ENCODE measurements at places on chromosomes 16 and 17.

DNA sequence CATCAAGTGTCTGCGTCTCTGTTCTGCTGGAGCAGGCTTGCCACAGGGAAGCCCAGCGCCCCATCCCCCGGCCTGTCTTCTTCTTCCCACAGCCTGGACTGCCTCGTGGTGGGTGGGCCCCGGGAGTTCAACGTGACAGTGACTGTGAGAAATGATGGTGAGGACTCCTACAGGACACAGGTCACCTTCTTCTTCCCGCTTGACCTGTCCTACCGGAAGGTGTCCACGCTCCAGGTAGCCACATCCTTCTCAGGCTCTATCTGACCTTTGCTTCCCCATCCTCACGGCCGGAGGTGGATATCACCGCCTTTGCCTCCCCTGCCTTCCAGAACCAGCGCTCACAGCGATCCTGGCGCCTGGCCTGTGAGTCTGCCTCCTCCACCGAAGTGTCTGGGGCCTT lies 29.8 kb upstream of the ITGAX start:
- no peak for DNase-seq

DNA sequence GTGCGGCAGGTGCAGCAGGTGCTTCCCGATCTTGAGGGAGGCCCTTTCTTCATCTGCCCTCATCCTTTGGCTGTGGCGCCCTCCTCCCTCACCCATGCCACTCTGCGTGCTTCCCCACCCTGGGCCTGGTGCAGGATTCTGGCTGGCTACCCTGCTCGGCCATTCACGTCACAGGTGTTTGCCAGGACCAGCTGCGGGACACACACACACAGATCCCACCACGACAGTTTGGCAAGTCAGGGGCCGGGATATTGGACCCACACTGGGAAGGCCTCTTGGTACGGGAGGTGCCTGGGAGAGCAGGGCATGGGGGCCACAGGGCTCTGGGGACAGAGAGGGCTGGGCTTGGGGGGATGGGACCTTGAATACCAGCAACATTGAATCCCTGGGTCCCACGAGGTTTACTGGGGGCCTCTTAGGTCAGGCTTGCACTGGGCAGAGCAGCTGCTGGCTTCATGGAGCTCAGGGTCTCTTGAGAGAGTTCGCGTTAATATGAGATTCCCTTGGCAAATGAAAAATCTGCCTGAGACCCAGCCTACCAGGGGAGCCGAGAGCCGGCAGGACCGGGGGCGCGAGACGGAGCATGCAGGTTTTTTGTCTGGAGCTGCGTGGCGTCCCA lies 15.1 kb downstream of the ADCY7 start:
- DNase-seq: no peak

DNA sequence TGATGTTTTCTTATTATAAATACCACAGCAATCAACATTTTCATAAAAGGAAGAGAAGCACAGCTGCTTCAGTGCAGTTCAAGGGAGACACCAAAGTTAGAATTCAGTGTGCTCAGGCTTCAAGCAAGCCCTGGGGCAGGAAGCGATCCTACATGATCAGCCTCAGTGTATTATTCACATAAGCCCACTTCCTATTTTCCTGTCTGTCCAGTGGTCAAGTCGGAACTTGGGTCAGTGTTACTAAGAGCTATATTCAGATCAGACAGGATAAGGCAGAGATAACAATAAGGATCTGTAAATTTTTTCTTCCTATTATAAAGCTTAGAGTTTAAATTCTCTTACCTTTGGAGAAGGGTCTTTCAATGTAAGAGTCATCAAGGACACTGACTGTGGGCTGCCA lies 12.9 kb downstream of the HEATR6 start:
- DNase-seq: no peak

GRCh38 chr17:72419866-72420774 lies 299.3 kb downstream of the SOX9 start:
- no peak for DNase-seq

DNA sequence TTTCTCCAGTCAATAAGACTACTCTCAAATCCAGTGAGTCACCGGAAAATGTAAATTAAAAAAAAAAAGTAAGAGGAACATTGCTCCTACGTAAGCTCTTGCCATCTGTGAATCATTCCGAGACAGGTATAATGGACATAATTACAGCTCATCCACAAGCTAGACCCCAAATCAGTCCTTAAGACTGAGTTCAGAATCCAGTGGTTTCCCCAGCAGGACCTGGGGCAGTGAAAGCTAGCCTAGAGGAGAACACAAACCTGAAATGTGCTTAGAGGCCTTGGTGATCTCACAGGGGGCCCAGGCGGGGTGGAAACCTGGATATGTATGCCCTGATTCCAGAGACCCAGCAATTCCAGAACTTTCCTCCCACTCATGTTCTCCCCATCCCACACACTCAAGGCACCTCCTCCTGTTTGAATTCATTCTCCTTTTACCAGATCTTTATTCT lies 132.0 kb downstream of the COPRS start:
- no peak for DNase-seq

DNA sequence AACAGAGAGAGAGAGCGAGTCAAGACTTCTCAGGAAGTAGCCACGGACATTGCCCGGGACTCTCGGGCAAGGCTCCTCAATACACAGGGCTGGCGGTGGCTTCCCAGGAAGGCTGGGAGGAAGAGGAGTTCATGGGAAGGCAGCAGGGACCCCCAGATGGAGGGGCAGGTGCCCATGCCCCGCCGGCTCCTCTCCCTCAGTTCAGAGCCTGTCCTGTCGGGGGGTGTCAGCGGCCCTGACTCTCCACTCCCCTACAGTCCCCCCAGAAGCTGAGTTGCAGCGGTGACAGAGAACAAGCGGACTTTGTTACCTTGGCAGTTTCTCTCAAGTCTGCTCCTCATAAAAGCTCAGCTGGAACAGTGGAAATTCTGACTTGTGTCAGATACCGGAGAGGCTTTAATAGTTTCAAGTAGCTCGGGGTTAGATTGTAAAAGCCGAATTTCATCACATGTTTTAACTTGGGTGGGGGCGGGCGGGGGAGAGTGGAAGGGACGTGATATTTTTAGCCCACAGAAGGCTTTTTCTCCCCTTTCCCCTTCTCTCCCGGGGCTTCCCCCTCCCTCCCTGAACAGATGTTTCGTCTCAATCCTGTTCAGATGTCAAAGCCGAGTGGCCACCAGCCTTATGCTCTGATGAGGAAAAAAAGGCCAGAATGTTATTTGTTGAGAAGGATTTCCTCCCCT lies 65.2 kb downstream of the NKD1 start:
- DNase-seq: no peak

Data from stimulated activated CD8-positive, alpha-beta memory T cell treated with anti-CD3 and anti-CD28 coated beads, Interleukin-15, amount 100 ng/mL, for 1 hour (primary cell).